ENCODE measurements at places on chromosomes 2 and 18. TPM values are rescaled to one million over a fixed set of nuclear protein-coding genes. Genes with fewer than 3 reads are reported as not detected.

The CLASP1 gene
- 69.5 TPM for total RNA-seq

The OTOS gene
- not detected for total RNA-seq

The FER1L5 gene
- not detected for total RNA-seq

The ABHD1 gene
- 0.65 TPM for total RNA-seq

The SCN9A gene
- total RNA-seq, result 0.21 TPM

The ELOA2 gene
- not detected for total RNA-seq

The INHBB gene
- not detected for total RNA-seq

The SPR gene
- total RNA-seq, result 1.1 TPM

The ABCG8 gene
- not detected for total RNA-seq

The TEX44 gene
- total RNA-seq, result not detected

The ORC4 gene
- total RNA-seq, result 29.5 TPM

GRCh38 chr2:180761224-180761623 lies 219.2 kb upstream of the UBE2E3 start:
- no peak for DNase-seq

- no peak for DNase-seq
Measured at GRCh38 chr2:240825476-240825875, 5.5 kb upstream of the KIF1A start.

GRCh38 chr2:74991977-74992376 lies 33.5 kb downstream of the POLE4 start:
- DNase-seq, result no peak

- DNase-seq, result no peak
Measured at GRCh38 chr2:50480507-50480906, 551.4 kb downstream of the NRXN1 start.

DNA sequence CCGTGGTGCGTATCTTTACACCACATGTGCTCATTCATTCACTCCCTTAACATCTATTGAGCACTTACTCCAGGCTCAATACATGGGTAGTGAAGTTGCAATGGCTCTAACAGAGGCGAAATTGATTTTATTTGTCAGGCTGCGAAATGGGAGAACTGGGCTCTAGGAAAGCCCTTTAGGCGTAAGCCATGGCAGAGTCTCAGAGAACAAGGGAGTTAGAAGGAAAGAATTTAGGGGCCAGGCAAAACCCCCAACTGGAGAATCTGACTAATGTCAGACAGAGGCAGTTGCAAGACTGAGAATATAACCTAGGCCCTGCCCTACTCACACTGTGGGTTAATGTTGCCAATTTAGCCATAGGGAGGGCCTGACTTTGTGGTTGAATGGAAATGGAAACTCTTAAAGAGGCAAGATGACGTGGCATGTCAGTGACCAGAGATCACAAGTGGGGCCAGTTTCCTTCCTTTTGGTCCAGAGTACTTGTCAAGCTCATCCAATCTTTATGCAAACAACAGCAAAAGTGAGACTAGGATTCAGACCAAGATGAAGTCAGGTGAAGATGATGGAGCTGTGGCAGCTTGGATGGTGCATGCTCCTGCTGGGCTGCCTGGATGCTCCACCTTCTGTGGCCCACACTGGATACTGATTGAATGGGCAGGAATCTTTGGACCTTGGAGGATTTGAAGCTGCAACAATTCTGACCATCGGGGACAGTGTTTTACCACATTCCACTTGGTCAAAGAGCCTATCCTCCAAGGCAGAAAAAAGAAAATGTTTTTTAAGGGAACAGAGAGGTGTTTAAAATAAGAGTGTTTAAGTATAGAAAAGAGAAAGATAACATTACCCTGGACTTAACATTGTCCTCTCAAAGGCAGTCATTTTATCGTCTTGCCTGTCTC lies 92.2 kb downstream of the CAPN13 start:
- no peak for DNase-seq

DNA sequence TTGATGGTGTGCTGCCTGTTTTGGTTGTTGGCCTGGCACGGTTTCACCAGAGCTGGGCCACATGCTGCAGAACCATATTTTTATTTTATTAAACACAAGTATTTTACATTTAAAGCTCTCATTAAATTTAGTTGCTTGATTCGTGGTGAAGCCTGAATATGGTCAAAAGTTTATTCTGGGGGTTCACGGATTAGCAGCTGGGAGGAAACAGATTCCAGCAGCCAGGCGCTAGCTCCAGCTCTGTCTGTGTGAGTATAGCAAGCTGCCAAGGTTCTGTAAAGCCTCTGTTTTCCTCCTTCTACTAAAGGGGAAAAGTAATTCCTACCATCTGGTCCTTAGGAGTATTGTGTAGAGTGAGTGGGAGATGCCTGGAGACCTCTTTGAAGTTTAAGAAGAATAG lies 22.5 kb downstream of the GATA6 start:
- no peak for DNase-seq

- no peak for DNase-seq
Measured at GRCh38 chr2:152481881-152482583, 147.1 kb downstream of the FMNL2 start.

GRCh38 chr2:21787941-21788340 lies 664.2 kb downstream of the TDRD15 start:
- no peak for DNase-seq

DNA sequence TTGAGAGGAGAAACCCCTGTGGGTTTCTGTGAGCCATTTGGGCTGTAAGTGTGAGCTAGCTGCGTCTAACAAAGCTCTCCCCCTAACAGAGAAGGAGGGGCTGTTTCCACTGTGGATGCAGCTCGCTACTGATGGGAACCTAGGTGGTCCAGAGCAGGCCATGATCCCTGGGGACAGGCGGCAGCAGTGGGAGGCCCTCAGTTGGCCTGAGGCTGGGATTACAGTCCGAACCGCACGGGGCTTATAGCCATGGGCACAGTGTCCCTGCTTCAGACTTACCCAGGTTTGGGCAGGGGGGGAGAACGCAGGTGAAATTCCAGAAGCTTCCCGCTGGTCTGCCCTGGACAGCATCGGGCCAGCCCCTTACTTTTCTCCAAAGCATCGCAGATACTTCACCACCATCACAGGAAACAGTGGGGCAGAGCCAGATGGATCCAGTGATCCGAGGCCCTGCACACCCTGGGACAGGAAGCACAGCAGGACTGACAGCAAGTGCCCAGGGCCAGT lies 139.4 kb downstream of the SEPTIN10 start:
- no peak for DNase-seq

GRCh38 chr2:230423851-230424458 lies 8.0 kb downstream of the SP100 start:
- no peak for DNase-seq

DNA sequence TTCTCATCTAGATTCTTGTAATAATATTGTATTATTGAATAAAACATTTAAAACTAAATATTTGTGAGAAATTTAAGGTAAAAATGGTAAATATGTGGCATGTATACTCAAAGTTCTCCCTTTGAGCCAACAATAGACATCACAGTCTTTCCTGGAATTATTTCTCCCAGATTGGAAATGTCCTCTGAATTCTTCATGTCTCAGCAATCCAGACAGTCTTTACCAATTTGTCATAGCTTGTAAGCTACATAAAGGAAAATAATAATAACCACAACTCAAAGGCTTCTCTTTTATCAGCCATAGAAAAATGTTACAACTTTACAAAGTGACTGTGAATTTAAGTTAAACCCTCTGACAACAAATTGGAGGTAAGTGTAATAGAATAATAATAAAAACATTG lies 784.9 kb downstream of the EPHA4 start:
- DNase-seq, result no peak

- no peak for DNase-seq
Measured at GRCh38 chr18:25316381-25317018, 35.5 kb downstream of the ZNF521 start.

DNA sequence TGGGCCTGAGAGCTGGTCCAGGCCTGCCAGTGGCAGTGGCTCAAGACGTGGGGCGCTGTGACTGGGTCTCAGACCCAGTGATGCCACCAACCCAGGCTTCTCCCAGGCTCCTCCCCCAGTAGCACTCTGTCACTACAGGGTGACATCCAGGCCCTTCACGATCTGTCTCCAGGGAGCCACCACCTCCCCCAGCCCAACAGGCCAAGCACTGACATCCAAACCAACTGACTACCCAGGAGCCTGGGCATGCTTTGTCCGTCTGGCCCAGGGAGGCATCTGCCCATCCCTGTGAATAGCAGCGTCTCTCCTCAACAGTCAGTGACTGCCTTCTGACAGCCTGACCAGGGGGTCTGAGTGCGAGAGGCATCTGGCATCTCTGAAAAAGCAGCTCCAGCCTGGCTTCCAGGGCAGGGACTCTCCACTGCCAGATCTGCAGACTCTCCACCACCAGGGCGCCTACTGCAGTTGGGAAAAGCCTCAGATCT lies 13.0 kb downstream of the TEX44 start:
- DNase-seq, result no peak

- DNase-seq, result no peak
Measured at GRCh38 chr18:13392029-13392750, 173.6 kb downstream of the LDLRAD4 start.

- DNase-seq, result no peak
Measured at GRCh38 chr2:103809941-103810441, 1043.9 kb upstream of the POU3F3 start.

- no peak for DNase-seq
Measured at GRCh38 chr18:78661316-78661715, 318.3 kb upstream of the SALL3 start.

- DNase-seq, result no peak
Measured at GRCh38 chr2:231200805-231201474, 2.5 kb downstream of the ARMC9 start.

Measured in T-helper 17 cell (primary cell).